ENCODE measurements at places on chromosomes 11 and 22. TPM values are rescaled to one million over a fixed set of nuclear protein-coding genes. Genes with fewer than 3 reads are reported as not detected.

DNA sequence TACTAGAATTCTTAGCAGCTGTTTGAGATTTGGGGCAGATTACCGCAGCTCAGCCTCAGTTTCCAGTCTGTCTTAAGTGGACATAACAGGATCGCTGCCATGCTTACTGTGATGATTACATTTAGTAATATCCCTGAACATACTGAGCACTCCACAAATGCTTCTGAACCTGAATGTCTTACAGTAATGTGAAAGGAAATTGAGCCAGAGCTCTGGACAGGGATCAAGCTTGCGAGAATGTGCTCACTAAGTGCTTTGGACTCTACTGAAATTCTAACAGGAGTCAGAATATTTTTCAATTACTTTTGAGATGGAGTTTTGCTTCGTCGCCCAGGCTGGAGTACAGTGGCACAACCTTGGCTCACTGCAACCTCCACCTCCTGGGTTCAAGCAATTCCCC is 118.6 kb upstream of the RASSF10 start:
- no peak for DNase-seq

DNA sequence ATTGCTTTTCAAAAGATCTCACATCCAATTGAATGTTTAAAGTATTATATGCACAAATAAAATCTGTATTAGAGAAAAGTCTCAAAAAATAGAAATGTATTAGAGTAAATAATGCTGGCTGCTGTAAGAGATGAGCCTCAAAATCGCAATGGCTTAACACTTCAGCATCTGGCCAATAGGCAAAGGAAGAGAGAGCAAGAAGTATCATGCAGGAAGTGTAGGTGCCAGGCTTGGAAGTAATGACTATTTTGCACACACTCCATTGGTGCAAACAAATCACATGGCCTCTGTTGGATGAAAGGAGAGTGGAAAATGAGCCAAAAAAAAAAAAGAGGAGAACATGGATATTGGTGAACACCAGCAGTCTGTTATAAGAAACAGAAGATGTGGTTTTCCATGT is 193.0 kb upstream of the E2F8 start:
- DNase-seq, result no peak

DNA sequence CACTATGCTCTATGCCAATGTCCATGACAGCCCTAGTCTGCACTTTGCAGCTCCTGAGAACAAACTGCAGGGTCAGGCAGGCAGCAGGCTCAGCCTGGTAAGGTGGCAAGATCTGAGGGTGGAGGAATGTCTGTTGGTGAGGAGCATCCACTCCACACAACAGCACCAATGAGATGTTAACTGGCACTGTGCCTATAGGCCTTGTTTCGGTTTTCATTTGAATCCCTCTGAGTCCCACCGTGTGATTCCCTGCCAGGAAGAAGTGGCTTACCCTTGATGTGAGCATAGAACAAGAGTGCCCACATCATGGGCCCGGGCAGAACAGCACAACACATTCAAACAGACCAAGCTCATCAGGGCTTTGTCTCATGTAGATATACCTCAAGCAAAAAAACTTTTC is 44.1 kb upstream of the CHRM4 start:
- DNase-seq, result no peak

DNA sequence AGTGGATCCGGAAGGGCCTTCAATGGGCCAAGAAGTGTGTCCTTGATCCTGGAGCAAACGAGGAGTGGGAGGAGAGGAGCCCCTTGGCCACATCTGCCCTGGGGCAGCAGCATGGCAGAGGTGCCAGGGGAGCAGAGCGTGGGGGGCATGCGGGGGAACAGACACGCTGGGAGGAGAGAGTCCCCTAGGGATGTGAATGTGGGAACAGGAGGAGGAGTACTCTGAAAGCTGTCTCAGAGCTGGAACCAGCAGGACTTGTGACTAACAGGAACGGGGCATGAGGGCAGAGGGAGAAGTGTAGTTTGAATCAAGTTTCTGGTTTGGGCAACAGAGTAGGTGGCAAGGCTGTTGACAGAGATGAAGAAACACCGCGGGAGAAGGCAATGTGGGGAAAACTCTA is 54.5 kb upstream of the SLC35C1 start:
- DNase-seq, result no peak

DNA sequence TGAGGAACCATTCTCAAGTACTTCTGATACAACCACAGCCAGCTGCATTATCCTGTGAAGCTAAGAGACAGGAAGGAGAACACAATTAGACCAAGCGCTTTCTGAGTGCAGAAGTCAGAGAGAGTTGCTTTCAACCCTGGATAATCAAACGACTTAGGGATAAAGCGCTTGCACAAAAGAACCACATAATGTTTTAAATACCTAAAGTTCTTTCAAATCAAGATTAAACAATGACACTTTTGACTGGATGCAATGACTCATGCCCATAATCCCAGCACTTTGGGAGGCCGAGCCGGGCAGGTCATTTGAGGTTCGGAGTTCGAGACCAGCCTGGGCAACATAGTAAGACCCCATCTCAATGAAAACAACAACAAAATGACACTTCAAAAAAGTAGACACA is 145.1 kb downstream of the SWAP70 start:
- no peak for DNase-seq

DNA sequence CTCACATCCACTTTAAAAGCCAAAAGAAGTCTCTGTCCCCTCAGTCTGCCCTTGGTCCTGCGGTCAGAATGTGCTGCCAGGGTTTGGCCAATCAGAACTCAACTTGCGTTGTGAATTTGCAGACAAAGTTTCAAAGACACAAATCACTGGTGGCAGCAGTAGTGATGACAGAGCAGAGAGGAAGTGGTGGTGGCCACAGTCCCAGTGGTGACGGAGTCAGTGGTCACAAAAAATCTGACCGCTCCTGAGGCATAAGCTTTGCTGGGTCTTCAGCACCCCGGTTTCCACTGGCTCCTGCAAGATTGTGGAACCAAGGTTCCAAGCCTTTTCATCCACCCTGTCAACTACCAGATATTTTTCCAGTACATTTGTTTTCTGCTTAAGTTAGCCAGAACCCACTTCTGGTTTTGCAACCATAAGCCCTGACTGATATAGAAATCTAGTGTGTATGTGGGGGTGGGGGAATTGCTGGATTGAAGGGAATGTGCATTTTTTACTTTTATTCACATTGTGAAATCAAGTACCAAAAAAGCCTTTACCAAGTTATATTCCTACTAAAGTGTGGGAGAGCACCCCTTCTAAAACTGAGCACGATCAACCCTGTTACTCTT is 112.3 kb downstream of the TMPRSS5 start:
- DNase-seq, result no peak

DNA sequence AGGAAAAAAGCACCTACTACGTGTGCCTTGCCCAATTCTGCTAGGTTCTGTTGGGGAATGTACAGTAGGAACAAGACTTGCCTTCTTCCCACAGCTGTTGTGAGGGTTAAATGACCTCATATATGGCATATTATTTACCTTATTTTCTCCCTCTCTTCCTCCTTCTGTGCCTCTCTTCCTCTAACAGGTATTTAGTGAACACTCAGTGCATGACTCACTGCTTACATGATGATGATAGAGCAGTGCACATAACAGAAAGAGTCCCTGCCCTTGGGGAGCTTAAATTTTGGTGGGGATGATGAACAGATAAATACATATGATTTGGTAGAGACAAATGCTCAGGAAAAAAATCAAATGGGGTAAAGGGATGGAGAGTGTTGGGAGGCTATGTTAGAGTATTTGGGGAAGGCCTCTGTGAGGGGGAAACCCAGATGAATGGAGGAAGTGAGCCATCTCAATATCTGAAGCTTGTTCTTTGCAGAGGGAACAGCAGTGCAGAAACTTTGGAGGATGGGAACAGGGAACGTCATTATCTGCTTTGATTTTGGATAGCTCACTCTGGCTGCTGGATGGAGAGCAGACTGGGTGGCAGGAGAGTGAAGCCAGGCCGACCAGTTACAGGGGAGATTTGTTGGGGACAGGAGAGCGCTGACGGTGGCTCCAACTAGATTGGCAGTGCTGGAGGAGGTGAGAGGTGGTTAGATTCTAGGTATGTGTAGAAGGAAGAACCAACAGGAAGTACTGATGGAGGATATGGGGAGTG is 95.5 kb upstream of the TENM4 start:
- DNase-seq, result no peak

DNA sequence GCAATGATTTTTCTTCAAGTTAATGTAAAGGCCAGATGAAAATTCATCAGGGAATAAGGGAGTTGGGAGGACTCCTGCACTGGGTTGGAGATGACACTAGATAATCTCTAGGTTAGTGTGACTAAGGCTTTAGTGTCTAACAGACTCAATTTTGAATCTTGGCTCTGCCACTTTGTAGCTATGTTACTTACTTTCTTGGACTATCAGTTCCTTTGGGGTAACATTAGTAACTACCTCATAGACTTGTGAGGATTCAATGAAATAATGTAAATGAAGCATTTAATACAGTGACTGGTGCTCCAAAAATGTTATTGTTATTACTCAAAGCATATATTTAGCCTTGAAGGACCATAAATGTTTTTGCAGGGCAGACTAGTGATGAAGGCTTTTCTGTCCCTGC is 9.6 kb upstream of the CCDC89 start:
- no peak for DNase-seq

GRCh38 chr11:34274712-34275398 is 83.0 kb downstream of the ABTB2 start:
- peak; percentile 80 for DNase-seq

DNA sequence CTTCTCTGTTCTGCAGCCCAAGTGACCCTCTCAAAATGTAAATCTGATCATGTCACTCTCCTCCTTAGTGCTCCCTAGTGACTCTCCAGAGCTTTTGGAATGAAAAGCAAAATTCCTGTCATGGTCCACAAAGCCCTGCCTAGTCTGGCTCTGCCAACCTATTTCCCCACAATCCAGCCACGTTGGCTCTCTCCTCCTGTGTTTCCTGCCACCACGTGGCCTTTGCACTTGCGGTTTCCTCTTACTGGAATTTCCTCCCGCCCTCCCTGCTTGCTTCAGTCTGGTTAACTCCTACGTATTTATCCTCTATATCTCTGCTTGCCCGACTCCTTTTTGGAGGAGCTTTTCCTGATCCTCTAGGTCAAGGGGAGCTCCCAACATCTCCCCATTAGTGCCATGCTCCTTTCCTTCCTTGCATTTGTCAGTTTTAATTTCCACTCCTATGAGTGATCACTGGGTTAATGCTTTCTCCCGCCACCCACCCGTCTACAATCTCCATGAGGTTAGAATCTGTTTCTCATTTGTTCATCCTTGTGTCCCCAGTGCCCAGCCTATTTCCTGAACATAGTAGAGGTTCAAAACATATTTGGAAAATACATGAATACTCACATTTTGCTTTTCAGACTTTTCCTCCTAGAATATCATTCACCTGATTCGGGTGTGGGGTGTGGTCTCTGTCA is 11.5 kb downstream of the NNMT start:
- no peak for DNase-seq

DNA sequence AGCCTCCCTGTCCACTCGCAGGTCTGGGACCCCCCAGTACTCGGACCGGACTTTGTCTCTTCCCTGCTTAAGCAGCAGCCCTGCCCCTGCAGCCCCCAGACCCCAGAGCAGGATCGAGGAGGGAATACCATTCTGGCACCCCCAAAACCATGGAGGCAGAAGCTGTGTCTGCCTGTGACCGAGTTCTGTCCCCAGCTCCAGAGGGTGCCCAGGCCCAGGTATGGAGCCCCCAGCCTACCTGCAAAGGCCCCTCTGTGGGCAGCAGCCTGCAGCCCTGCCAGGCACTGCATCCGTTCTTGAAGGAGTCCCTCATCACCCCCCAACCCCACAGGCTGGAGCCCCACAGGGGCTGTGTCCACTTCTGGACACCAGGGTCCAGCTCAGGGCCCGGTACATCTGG is 163.8 kb downstream of the BRD1 start:
- DNase-seq, result no peak

- DNase-seq, result no peak
Measured at GRCh38 chr22:50087646-50088045, 2.2 kb upstream of the MOV10L1 start.

DNA sequence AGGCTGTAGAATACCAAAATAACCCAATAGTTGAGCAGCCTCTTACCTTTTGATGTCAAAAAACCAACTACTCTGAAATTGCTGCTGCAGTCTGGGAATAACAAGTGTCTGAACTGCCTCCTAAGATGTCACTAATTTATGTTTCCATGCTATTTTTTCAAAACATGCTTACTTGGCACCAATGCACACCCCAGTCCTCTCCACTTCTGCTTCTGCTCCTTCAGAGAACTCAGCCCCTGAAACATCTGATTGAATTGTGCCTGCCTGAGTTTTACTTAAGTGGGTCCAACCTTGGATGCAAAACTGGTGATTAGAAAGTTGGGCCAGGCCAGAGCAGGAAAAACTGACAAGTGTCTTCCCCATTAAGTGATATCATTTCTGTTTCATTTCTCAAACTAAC is 24.6 kb upstream of the TMEM218 start:
- DNase-seq, result no peak

GRCh38 chr11:73852049-73852448 is 24.6 kb downstream of the COA4 start:
- no peak for DNase-seq

DNA sequence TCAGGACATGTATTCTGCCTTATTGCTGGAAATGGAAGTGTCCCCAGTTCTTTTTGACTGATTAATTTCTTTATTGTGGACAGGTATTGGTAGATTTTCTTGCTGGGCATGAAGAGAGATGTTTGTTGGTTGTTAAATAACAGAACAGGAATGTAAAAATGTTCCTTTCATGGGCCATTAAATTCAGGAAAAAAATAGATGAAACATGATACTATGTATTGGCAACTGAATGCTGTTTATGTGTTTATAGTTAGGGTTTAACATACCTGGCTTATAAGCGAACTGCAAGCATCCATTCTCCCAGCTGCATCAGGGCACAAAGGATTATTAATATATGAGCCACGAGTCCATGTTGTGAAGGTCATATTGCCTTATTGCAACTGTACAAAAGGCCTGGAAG is 368.5 kb downstream of the NELL1 start:
- no peak for DNase-seq

The MPZL2 gene
- 18.3 TPM for total RNA-seq

The DDTL gene
- 5.4 TPM for total RNA-seq

The SLC22A12 gene
- total RNA-seq, result not detected

The OR52I2 gene
- total RNA-seq, result not detected

The C11orf91 gene
- not detected for total RNA-seq

The CTSW gene
- 1.6 TPM for total RNA-seq

The CCDC117 gene
- total RNA-seq, result 18.4 TPM

The SEPTIN5 gene
- 47.7 TPM for total RNA-seq
